Activated T-helper 1 cell treated with anti-CD3 and anti-CD28 coated beads, Interleukin-12 subunit alpha, Interleukin-12 subunit beta, Interleukin-2, Interleukin-4 antibody, amounts not matched to agents 30 ng/mL and 10 ng/mL and 1 ng/mL, durations not matched to agents 14 hours and 24 hours and 36 hours (primary cell): ENCODE measurements at places on chromosomes 2 and 18. TPM values are rescaled to one million over a fixed set of nuclear protein-coding genes. Genes with fewer than 3 reads are reported as not detected.

Gene TLX2
- 1.2 and 1.5 TPM in 2 replicates for total RNA-seq

Gene RASGRP3
- 3.6 and 4.1 TPM in 2 replicates for total RNA-seq

Gene TANK
- total RNA-seq, result 136 and 141 TPM in 2 replicates

GRCh38 chr2:120775194-120775593, 39.5 kb downstream of the GLI2 start:
- no peaks in the 10 kb centered on the region for H3K36me3 ChIP-seq
- no peak overlapping the region for H3K4me3 ChIP-seq
- DNase-seq, result no peak
- H3K27me3 ChIP-seq, result no peaks in the 10 kb centered on the region
- H3K4me1 ChIP-seq, result no peaks in the 10 kb centered on the region

GRCh38 chr2:47519147-47519537, 116.2 kb downstream of the MSH2 start:
- H3K4me1 ChIP-seq, result peaks cover 20% of the 10 kb centered on the region
- no peak for DNase-seq
- H3K27ac ChIP-seq, result no peak overlapping the region
- H3K36me3 ChIP-seq, result peaks cover 3% of the 10 kb centered on the region
- no peak overlapping the region for H3K4me3 ChIP-seq

DNA sequence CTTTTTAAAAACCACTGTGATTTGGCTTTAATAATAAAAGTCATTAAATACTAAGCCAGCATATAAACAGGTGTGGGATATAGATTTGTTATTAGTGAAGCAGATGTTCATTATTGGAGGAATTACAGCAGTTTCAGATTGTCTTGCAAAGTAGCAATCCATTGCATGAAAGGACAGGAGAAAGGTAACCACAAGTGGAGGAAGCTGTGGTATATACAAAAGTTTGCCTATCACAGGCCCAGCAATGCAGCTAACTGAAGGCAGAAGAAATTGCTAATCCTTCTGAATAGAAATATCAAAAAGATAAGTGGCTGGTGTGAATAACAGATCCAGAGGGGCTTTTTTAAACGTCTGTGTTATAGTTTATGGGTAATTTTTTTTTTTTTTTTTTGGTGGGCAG, 199.4 kb downstream of the ZNF385B start:
- H3K27me3 ChIP-seq, result no peaks in the 10 kb centered on the region
- no peak overlapping the region for H3K27ac ChIP-seq
- H3K36me3 ChIP-seq, result no peaks in the 10 kb centered on the region
- DNase-seq, result no peak
- no peak overlapping the region for H3K4me3 ChIP-seq

- H3K27ac ChIP-seq, result no peak overlapping the region
- no peak for DNase-seq
- H3K36me3 ChIP-seq, result peaks cover 50% of the 10 kb centered on the region
- H3K4me3 ChIP-seq, result no peak overlapping the region
Observed at GRCh38 chr2:177433402-177433801, 40.8 kb downstream of the AGPS start.

DNA sequence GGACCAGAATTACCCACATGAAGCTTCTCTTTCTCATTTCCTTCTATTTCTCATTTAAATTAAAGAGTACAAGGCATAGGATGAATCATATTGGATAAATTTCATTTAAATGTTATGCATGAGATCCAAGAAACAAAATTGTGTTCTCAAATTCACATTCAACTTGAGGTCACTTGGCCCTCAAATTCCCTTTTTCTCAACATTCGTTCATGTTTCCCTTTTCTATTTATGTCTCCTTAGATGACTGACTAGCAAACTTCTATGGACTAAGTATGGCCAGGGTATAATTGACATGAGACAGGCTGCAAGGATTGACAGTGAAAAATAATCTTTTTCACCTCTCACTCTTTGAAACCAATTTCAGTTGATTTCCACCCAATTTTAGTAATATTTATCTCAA, 4.0 kb upstream of the LDLRAD4 start:
- H3K27me3 ChIP-seq, result peaks cover 25% of the 10 kb centered on the region
- DNase-seq, result no peak
- peaks cover 16% of the 10 kb centered on the region for H3K4me1 ChIP-seq
- H3K27ac ChIP-seq, result no peak overlapping the region
- no peak overlapping the region for H3K4me3 ChIP-seq
- H3K36me3 ChIP-seq, result no peaks in the 10 kb centered on the region

DNA sequence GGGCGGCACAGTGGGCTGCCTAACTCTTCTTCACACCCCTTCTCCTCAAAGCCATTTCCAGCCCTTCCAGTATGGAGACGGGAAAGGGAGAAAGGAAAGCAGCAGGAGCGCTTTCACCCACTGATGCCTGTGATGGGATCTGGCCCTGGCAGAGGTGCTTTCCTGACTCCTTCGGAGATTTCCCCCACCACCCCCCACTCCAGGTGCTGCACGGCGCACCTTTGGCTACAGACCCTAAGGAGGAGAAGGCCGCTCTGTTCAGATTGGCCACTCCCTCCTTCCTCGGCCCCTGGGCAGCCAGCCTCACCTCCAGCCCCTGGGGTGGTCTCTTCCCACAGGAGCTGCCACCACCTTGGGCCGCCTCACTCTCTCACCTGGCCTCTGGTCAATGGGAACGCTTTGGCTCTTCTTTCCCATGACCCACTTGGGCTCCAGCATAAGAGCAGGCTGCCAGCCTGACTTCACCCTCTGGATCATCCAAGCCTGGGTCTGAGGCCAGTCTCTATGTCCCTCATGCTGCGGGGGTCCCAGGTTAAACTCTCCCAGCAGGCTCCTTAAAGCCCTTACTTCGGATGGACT, 18.4 kb upstream of the MAL start:
- no peaks in the 10 kb centered on the region for H3K36me3 ChIP-seq
- no peak overlapping the region for H3K27ac ChIP-seq
- no peak overlapping the region for H3K4me3 ChIP-seq
- no peaks in the 10 kb centered on the region for H3K4me1 ChIP-seq

DNA sequence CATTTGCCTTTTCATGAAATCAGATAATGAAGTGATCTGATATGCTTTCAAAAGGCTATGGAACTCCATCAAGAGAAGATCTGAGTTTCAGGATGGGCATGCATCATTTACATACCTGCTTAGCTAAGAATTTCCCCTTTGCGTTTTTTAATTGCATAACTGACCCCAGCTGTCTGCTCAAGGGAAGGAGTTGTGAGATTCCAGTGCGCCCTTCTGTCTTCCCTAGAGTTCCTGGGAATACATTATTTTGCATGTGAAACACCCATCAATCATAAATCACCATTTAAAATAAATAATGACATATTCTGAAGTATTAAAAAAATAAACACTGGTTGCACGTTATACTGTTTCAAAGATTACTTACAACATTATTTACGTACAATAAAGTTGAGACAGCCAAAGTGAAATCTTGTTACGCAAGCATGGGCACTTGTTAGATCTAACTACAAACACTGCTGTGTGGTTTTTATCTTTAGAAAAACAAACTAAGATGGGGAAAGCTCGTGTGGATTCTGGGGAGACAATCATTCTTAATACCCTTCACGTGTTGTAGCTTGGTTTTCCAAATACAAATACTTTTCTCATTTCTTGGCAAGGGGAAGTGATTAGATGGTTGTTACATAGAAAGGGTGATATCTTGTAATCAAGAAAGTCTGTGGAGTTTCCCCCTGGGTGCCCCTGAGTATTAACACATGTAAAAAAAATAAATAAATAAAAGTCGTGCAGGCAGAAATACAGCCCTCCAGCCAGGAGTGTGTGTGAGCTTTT, 125.7 kb upstream of the LMAN1 start:
- DNase-seq, result no peak
- no peaks in the 10 kb centered on the region for H3K36me3 ChIP-seq
- H3K27me3 ChIP-seq, result peaks cover 4% of the 10 kb centered on the region
- H3K4me1 ChIP-seq, result no peaks in the 10 kb centered on the region

GRCh38 chr2:239926587-239927232, 98.4 kb downstream of the NDUFA10 start:
- no peaks in the 10 kb centered on the region for H3K36me3 ChIP-seq
- H3K4me3 ChIP-seq, result no peak overlapping the region
- H3K27ac ChIP-seq, result no peak overlapping the region
- DNase-seq, result no peak
- H3K27me3 ChIP-seq, result peaks cover 11% of the 10 kb centered on the region
- peaks cover 40% of the 10 kb centered on the region for H3K4me1 ChIP-seq

DNA sequence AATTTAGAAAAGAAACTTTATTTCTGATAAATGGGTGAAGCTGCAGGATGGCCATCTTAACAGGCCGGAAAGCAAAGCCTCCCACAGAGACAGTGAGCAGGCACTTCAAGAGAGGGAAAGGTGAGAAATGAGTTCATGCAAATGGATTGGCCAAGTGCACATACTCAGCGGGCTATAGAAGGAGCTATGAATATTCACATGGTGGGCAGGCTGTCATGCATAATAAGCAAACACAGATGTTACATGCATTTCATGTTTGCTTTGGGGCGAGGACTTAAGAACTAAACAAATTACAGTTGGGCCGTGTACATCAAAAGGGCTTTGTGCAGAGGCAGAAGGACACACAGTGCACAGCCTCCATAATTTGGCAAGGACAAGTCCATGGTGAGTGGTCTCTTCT, 69.8 kb upstream of the MAL start:
- peaks cover 14% of the 10 kb centered on the region for H3K27me3 ChIP-seq
- H3K27ac ChIP-seq, result no peak overlapping the region
- H3K4me3 ChIP-seq, result no peak overlapping the region
- no peak for DNase-seq
- H3K4me1 ChIP-seq, result no peaks in the 10 kb centered on the region

DNA sequence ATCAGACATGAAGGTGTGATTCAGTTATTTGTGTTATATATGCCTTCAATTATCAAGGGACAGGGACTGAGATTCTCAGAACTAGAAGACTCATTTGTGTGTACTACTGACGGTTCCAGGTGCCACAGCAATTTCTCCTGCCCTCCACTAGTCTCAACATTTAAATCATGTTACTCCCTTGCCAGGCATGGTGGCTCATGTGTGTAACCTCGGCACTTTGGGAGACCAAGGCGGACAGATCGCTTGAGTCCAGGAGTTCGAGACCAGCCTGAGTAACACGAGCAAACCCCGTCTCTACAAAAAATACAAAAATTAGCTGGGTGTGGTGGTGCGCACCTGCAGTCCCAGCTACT, 1.1 kb downstream of the CNDP2 start:
- peak overlapping the region; percentile 88 for H3K4me3 ChIP-seq
- peaks cover 56% of the 10 kb centered on the region for H3K4me1 ChIP-seq
- peak overlapping the region; percentile 55 for H3K27ac ChIP-seq

DNA sequence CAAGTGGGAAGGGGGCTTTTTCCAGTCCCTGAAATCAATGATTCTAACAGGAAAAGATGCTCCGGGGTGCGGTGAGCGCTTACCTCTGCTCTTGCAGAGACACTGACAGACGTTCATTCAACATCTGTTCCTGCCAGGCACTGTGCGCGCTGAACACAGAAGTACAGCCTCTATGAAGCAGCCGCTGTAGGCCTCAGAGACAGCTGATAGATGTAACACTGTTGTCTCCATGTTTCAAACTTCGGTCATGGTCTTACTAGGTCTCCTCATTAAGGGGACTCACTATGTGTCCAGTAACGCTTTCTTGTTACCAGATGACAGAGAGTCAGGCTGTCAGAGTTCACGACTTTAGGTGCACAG, 649 bp upstream of the CLIP4 start:
- H3K4me3 ChIP-seq, result peak overlapping the region; percentile 90
- H3K36me3 ChIP-seq, result peaks cover 4% of the 10 kb centered on the region
- DNase-seq, result no peak

DNA sequence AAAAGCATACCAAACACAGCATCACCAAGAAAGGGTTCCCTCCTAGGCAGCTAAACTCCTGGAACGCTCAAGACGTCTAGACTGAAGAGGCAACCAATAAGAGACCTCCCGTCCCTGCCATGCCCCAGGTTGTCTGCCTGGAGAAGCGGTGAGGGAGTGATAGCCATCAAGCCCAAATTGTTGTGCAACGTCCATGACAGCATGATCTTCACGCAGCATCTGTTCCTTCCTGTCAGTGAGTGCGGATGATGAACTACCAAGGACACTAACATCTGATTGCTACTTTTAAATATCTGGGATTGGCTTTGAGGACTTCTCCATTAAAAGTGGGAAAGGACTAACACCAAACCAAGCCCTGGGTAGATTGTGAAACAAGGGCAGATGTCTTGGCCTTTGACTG, 149.7 kb downstream of the TXNL1 start:
- DNase-seq, result no peak
- H3K36me3 ChIP-seq, result no peaks in the 10 kb centered on the region
- no peak overlapping the region for H3K4me3 ChIP-seq
- no peaks in the 10 kb centered on the region for H3K27me3 ChIP-seq
- H3K27ac ChIP-seq, result no peak overlapping the region

GRCh38 chr2:65528241-65528574, 95.8 kb upstream of the SPRED2 start:
- H3K36me3 ChIP-seq, result no peaks in the 10 kb centered on the region
- H3K27me3 ChIP-seq, result peaks cover 18% of the 10 kb centered on the region
- H3K4me3 ChIP-seq, result no peak overlapping the region
- H3K27ac ChIP-seq, result no peak overlapping the region
- H3K4me1 ChIP-seq, result no peaks in the 10 kb centered on the region

- peaks cover 44% of the 10 kb centered on the region for H3K36me3 ChIP-seq
- no peaks in the 10 kb centered on the region for H3K27me3 ChIP-seq
- DNase-seq, result no peak
- peak overlapping the region; percentile 64 for H3K27ac ChIP-seq
- H3K4me3 ChIP-seq, result peak overlapping the region; percentile 34
Observed at GRCh38 chr2:105769504-105769903, 24.8 kb downstream of the NCK2 start.

GRCh38 chr2:133841900-133842299, 273.6 kb upstream of the NCKAP5 start:
- H3K27ac ChIP-seq, result no peak overlapping the region
- no peak for DNase-seq
- H3K4me3 ChIP-seq, result no peak overlapping the region
- no peaks in the 10 kb centered on the region for H3K36me3 ChIP-seq
- no peaks in the 10 kb centered on the region for H3K4me1 ChIP-seq

DNA sequence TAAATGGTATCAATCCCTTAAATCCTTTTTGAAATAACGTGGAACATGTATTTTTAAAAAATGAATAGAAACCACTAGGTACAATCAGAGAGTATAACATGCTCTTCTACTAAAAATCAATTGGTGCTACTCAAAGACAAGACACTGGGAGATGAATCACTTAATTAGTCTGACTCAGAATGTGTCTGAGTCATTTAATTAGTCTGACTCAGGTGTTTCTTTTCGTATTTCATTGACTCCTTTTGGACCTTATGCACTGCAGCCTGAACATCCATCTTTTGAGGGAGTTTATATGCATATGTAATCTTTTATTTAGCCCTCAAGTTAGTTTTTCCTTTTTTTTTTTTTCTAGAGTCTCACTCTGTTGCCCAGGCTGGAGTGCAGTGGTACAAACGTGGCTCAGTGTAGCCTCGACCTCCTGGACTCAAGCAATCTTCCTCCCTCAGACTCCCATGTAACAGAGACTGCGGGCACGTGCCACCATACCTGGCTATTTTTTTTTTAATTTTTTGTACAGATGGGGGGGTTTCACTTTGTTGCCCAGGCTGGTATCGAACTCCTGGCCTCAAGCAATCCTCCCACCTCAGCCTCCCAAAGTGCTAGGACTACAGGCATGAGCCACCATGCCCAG, 26.5 kb downstream of the PPP4R3B start:
- DNase-seq, result no peak
- no peak overlapping the region for H3K4me3 ChIP-seq
- H3K4me1 ChIP-seq, result peaks cover 21% of the 10 kb centered on the region
- peak overlapping the region; percentile 67 for H3K27ac ChIP-seq
- no peaks in the 10 kb centered on the region for H3K27me3 ChIP-seq
- peaks cover 12% of the 10 kb centered on the region for H3K36me3 ChIP-seq

GRCh38 chr2:9885036-9885684, 41.9 kb downstream of the TAF1B start:
- DNase-seq, result no peak
- H3K27me3 ChIP-seq, result no peaks in the 10 kb centered on the region
- no peak overlapping the region for H3K4me3 ChIP-seq
- H3K4me1 ChIP-seq, result peaks cover 22% of the 10 kb centered on the region
